ENCODE measurements at places on chromosomes 2 and 18.

DNA sequence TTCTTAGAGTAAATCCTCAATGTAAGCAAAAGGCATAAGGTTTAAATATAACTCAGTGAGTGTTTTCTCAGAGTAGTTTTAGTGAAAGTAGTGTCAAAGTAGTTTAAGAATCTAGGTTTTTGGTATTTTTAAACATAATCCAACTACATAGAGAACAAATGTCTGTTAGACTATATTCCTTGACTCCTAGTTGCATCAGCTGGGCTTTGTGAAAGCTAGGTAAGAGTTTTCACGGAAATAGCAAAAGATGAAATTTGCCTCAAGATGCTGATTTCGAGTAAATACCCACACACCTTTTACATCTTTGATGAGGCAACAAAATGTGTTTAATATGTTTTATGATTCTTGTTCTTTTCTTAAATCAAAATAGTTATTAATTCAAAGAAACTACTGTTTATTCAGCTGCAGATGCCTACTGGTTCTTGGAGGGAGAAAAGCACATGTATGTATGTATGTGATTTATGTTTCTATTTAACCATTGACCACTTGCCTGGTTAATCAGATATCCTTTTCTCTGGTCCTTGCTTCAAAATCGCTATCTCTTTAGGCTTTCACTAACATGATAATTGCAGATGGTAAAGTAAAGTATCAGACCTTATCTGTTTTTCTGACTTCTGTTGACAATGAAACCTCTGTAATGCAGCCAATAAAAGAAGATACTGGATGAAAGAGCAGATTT, 117.4 kb upstream of the NOSTRIN start:
- DNase-seq, result no peak

DNA sequence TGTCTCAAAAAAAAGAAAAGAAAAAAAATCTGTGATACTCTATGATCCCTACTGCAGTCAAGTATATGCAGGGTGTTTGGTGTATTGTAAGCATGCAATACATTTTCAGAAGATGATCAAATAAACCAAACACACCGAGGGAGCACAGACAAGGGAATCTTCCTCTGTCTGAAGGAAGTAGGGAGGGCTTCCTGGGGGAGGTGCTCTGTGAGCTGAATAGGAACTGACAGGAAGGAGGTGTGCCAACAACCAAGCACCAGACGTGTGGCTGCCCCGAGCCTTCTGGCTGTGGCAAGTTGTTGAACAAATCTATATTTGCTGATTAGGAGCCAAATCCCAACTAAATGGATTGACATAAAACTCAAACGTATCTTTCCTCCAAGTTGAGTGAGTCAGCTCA, 14.6 kb downstream of the THNSL2 start:
- no peak for DNase-seq

- DNase-seq, result no peak
Measured at GRCh38 chr2:233250985-233251305, 528 bp upstream of the ATG16L1 start.

DNA sequence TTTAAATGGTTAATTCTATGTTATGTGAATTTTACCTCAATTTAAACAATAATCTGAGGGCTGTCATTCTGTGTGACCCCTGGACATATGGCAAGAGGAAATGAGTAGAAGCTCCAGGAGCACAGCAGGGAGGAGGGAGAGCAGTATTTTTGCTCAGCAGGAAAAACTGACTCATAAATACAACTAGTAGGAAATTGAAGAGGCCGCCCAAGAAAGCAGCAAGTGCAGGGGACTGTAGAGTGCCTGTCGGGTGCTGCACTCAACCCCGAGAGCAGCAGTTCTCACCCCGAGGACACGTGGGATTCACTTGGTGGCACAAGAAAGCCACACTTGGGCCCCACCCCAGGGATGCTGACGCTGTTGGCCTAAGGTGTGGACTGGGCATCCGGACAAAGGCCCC, 60.8 kb downstream of the NPAS2 start:
- DNase-seq, result no peak

GRCh38 chr2:129203331-129203730, 776.1 kb upstream of the RAB6C start:
- DNase-seq, result no peak
